ENCODE measurements at places on chromosomes 7 and 10. TPM values are rescaled to one million over a fixed set of nuclear protein-coding genes. Genes with fewer than 3 reads are reported as not detected.

Gene TOMM7
- total RNA-seq = 417 TPM

Gene PARD3
- total RNA-seq = 60.4 TPM

Gene NPTX2
- total RNA-seq = 16.9 TPM

Gene TAF6
- total RNA-seq = 59.7 TPM

Gene MCU
- 10.9 TPM for total RNA-seq

Gene PPP1R17
- not detected for total RNA-seq

DNA sequence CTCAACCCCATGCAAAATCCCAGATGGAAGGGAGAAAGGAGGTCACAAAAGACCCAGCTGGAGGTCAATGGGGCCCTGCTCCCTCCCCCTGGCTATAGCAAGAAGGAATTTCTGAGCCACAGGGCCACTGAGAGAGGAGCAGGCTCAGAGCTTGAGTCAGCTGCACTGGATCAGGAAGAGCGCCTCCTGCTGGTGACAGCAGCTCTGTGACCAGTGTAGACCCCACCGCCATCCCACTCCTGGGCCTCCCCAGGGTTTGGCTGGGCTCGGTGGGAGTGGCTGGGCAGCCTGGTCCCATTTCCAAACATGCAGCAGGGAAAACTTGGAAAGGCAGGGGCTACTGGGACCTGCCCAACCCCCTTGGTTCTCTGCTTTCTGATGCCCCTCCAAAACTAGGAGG lies 31.5 kb upstream of the PRLHR start:
- no peak for DNase-seq

- no peak for DNase-seq
These were observed at the start of gene TMEM184A for GRCh38 chr7:1555813-1556543. TMEM184A (minus strand) TSS chr7:1556205; CDS start chr7:1555484, 721 bp downstream.

DNA sequence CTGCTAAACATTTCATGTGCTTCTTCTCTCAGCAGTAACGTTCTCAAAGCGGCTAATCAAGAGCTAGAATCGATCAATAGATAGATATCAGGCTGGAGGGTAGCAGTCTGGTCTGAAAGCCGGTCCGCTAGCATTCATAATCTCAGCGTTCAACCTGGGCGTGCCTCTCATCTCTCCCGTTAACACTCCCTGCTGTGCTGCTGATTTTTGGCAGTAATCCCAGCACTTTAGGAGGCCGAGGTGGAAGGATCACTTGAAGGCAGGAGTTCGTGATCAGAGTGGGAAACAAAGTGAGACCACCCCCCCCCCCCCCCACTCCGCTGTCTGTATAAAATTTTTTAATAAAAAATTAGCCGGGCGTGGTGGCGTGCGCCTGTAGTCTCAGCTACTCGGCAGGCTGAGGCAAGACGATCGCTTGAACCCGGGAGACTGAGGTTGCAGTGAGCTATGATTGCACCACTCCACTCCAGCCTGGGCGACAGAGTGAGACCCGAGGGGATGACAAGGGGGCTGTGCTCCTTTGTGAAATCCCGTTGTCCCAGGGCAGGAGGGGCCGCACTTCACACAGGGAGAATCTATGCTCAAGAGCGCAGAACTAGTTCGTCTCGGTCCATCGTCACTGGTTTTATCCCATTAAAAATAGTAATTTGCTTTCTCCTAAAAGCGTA lies 624 bp upstream of the CEP55 start:
- DNase-seq = peak; percentile 26

DNA sequence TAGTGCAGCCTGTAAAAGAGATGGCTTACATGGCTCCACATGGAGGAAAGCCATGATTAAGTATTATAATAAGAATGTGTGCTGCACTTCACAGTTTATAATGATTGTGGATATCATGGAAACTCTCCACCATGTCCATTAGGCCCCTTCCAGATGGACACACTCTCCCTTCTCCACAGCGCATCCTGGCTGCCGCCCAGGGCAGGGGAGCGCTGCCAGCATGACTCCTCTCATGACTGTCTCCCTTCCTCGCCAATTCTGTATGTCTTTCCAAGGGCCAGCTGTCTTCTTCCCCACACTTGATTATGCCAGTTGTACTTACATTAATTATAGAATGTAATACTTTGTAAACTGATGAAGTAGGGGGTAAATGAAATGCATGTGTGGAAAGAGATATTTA lies 259.3 kb upstream of the TMEM72 start:
- DNase-seq = no peak

- DNase-seq = no peak
These were observed 424 bp upstream of the CYP2W1 start for GRCh38 chr7:982511-983003.

DNA sequence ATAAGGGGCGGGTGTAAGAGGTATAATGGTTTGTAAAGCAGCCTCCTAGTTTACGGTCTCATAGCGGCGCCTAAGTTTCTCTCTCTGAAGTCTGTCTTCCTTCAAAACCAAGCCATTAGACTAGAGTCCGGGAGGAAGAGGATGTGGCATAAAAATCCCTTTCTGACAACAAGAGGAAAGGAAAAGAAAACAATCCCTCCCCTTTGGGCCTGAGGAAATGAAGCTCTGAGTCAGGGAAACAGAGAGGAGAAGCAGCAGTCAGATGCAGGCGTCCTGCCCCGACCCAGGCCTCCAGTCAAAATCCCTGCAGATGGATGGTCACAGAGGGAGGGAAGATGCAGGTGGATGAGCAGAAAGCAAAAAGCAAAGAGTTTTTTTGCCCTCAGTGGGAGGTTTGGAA lies 23.7 kb downstream of the PARP12 start:
- no peak for DNase-seq

DNA sequence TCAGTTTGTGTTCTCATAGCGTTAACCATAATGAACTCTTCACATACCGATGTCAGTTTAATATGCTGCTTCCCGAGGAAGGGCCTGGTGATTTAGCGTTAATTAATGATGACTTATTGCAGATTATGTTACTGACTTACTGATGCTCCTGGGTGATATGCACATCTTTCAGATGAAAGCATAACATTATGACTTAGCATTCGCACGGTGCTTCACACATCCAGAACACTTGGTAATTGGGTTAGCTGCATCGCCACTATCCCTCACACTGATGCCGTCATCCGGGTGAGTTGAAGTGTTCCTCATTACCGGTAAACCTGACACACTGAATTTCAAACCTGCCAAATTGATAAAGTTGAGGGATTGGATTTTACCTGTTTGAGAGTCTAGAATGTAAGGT lies 239.0 kb upstream of the PODXL start:
- DNase-seq = no peak

GRCh38 chr7:110010359-110010758 lies 1080.6 kb upstream of the LRRN3 start:
- no peak for DNase-seq

Data from ovary (tissue), 10 donors.